ENCODE measurements at places on chromosomes 11 and 22.

DNA sequence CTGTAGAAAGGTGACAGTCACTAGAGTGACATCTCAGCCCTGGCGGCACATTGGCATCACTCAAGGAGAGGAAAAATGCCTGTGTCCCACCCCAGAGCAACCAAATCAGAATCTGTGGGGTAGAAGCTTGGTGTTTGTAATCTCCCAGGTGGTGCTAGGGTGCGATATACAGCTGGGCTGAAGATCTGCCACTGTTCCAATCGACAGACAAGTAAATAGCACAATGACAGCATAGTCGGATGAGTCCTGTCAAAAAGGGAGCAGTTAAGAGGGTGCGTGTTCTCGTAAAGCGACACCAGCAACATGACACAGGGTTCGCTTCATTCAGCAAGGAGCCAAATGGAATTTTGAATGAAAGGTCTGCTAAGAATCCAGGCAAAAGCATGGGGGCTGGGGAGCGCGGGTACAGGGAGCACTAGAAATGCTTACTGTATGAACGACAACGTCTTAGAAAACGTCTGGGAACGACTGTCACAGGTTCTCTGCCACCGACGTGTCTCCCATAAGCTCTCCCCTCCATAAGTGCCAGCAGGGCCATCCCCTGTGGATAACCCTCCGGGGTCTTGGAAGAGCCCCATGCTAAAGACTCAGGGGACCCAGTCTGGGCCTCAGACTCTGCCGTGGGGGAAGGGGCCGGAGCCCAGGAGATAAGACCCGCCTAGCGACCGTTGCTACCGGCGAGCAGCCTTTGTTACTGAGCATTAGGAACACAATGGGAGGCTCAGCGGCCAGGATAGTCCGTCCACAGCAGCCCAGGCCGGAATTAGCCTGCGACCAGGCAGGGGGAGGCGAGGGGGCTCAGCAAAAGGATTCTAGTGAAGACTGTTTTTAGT lies 20.8 kb downstream of the ADA2 start:
- DNase-seq: peak; percentile 4

DNA sequence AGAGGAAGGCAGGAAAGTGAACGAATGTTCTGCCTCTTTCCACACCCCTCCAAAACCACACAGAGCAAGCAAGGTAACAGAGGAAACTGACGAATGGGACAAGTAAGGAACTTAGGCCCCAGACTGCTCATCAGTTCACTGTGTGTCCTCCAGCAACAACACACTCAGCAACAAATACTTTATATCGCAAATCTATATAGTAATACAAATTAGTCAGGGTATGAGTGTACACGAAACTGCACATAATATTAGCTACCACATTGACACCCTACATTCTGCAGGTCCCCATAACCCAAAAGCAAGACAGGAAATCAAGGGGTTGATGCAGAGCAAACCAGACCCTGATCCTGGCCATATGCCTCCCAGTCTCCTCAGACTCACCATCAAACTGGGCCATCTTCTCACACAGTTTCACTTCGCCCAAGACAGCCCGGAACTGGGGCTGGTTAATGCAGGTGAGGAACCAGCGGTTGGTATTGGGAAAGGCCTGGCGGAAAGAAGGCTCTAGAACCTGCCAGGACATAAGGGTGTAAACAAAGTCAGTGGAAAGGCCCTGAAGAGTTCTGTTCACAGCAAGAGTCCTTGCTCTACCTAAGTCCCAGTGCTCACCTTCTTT lies 6.6 kb downstream of the EEF1G start:
- DNase-seq: no peak

- no peak for DNase-seq
Observed at GRCh38 chr11:76690736-76691135, 20.2 kb upstream of the LRRC32 start.

- no peak for DNase-seq
Observed at GRCh38 chr11:624705-625635, at the start of gene CDHR5. Gene CDHR5 (minus strand): TSS chr11:624955. CDS start chr11:624902, 53 bp downstream.

DNA sequence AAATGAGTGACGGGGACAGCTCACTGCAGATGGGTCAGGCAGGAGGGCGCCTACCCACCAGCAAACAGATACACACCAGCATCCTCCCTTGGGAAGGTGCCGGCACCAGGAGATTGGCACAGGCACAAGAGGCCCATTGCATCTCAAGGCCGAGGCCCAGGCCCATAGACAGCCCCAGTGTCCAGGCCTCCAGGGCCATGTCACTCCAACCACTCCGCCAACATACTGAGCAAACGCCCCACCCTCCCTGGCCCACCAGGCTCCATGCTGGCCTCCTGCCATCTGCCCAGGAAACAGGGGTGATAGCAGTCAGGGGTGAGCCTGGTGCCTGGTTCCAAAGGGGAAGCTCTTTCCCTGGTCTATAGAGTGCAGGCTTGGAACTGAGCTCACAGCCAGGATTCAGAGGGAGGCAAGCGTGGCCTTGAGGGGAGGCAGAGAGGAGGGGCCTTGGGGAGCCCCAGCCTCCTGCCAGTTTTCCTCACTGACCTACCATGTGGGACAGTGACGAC lies 34.7 kb downstream of the PISD start:
- no peak for DNase-seq

- no peak for DNase-seq
Observed at GRCh38 chr22:46731246-46732040, 6.6 kb downstream of the CERK start.

- DNase-seq: no peak
Observed at GRCh38 chr11:72525466-72525865, 91.1 kb upstream of the CLPB start.

GRCh38 chr11:117570701-117571100 lies 226.3 kb downstream of the DSCAML1 start:
- no peak for DNase-seq

DNA sequence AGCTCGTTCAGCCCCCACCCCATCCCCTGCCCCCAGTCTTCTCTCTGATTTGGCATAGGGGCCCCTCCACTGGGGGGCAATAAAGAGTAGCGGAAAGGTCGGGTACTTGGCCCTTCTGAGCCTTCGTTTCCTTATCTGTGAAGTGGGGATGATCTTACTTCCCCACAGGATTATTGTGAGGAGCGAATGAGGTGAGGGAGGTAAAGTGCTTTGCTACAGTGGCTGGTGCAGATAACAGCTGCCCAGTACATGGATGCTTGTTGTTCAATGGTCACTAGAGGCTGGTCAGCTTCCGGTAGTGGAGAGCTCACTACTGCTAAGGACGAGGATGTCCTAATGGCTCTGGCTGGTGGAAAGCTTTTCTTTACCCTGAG lies 101.2 kb downstream of the CEP164 start:
- no peak for DNase-seq

- peak; percentile 69 for DNase-seq
Observed at GRCh38 chr11:119371778-119372182, 9.7 kb downstream of the USP2 start.

DNA sequence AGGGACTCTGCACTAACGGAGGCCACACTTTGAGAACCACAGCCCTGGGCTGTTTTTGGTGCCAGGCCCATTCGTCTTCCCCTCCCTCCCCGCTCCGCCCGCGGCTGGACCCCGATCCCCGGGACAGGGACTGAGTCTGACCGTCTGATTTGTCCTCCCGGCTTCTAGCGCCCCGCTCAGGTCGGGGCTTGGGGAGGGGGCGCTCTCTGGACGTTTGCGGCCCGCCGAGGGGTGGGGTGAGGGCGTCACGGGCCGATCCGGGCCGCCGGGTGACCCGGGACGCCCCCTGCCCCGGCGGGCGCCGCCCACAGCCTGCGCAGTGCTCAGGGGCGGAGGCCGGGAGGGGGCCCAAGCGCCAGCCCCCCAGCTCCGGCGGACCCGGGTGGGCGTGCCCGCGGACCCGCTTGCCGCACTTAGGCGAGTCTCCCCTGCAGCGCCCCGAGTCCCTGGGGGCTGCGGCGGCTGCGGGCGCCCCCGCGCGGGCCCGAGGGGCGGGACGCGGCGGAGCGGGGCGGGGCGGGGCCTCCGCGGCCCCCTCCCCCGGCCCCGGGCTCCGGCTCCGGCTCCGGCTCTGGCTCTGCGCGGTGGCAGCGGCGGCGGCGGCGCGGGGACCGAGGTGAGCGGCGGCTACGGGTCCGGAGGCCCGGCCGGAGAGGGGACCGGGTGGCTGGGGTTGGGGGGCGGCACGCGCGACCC lies 33.7 kb upstream of the PRR5 start:
- no peak for DNase-seq

Measured in NCI-H524 treated with DMSO at 0.1 percent for 48 hours (cell line).